ENCODE measurements at places on chromosomes 7 and 10. TPM values are rescaled to one million over a fixed set of nuclear protein-coding genes. Genes with fewer than 3 reads are reported as not detected.

- DNase-seq: no peak
These were observed 127.3 kb downstream of the TRIL start for GRCh38 chr7:28830846-28831245.

DNA sequence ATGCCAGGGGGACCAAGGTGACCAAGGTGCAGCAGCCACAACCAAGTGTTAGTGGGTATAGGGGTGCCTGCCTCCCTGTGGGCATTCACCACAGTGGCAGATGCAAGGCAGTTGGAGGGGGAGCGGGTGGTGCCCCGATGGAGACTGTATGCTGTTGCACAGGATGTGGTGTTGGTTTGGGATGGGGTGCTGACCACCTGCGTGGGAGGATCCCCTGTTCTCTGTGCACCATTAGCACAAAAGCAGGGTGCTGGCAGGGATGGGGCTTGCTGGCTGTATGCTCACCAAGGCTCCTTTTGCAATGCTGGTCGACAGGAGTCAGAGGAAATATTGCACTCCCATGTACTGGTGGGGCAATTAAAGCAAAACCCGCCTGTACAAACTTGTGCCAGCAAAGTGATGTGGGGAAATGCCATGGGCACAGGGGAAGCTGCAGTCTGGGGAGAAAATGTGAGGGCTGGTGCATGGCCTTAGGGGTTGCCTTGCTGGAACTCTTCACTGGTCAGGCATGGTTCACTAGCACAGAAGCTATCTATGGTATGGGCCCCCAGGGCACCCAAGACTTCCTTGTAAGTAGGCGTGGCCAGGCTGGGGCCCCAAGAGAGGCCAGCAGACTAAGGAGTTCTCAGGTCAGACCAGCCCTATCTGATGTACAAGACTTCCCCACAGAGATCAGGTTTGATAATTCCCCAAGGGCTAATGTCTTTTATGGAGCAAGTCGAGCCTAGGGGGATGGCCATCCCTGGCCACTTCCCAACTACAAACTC, 51.9 kb upstream of the GNAT3 start:
- DNase-seq: no peak

GRCh38 chr7:94240902-94241301, 153.8 kb upstream of the COL1A2 start:
- DNase-seq: no peak

GRCh38 chr10:789831-790701, 100.6 kb upstream of the DIP2C start:
- DNase-seq: no peak

- DNase-seq: no peak
These were observed 156.3 kb downstream of the ZNF248 start for GRCh38 chr10:37700886-37701780.

DNA sequence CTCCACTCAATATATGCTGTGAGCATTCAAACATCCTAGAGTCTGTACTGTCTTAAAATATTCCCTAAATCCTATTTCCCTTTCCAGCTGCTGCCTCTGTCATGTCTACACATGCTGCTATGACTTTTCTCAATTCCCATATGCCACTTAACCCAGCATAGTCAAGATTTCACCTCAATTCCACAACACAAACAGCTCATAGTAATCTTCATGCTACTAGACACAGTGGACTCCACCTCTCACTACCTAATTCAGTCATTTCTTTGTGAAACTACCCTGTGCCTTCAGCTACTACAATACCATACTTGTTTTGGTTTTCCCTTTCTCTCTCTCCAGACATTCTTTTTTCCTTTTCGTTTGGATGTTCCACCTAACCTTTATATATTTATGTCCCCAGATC, 45.5 kb downstream of the GSAP start:
- no peak for DNase-seq

Gene GNG11
- polyA plus RNA-seq: 56.6 TPM

DNA sequence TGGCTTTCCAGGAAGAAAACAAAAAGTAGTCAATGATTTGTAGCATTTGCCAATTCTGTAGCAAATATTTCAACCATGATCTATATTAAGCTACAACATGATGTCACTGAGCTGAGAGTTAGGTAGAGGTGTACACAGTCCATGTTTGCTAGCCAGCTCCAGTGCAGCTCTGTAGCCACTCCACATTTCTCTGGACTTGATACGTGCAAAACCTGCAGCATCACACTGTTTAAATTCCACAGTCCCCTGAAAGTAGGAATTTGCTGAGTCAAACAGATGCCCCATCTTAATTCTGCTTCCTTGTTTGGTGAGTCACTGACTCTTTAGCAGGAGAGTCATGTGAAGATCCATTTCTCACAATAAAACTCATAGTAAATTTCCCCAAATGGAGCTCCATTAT, 89.8 kb upstream of the LRRTM3 start:
- DNase-seq: no peak

- no peak for DNase-seq
These were observed 40.3 kb downstream of the CPVL start for GRCh38 chr7:29105752-29106668.

DNA sequence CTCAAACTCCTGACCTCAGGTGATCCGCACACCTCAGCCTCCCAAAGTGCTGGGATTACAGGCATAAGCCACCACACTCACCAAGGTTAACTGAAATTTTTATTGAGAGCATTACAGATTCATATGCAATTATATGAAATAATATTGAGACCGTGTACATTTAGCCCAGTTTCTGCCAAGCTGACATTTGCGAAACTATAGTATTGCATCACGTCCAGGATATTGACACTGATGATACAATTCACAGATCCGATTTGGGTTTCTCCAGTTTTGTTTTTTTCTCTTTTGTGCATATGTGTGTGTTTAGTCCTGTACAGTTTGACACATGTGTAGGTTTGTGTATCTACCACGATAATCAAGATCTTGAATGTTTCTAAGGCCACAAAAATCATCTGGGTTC, 627.9 kb upstream of the FOXK1 start:
- DNase-seq: no peak

DNA sequence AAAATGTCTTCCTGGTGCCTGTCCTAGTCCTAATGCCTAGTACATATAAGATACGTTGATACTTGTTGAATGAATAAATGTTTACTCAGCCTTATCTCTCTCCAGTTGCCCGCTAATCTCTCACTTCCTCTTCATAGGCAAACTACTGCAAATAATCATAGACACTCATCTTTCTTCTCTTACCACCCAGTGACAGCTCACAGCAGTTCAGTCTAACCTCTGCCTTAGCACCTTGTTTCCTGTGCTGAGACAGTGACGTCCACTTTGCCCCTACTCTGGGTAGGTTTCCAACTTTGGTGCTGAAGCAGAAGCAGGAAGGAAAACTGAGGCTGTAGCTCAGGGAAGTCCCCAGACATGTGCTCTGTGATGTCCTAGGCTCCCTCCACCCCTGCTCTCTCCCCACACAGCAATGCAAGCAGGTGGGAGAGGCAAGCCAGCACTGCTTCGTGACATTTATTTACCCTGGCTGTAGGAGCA, 45.5 kb upstream of the RHOBTB1 start:
- DNase-seq: no peak

DNA sequence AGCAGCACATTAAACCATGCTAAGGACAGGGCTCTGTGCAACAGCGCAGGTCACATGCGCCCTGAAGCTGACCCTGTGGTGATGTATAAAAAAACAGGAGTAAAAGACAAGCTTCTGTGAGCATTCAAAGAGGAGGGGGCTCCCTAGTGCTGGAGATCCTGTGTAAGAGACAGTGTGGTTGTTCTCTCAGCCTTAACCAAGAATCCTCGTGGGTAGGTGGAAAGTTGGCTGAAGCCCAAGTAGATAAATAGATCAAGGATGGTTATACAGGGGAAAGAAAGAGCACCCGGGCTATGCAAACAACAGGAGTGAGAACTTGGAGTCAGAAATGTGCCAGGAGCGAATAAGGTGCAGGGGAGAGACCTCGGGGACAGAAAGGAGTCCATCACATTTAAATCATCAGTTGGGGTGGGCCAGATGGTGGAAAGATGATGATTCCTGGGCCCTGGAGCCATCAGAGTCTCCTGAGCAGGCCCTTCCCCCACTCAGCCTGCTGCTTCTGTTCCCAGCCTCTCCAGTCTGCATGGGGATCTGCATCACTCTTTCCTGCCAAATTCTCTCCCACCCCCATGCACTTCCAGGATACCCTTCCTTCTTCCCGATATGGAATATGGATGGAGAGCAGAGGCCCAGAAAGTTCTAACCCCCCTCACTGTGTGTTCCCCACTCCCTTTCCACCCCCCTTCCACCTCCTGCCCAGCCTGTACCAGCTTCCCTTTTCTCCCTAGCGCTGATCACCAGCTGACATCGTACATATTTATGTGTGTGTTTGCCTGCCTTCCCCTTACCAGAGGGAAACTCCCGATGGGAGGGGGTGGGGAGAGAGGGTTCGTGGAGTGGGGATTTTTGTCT, 78.1 kb upstream of the PRR15 start:
- DNase-seq: no peak

GRCh38 chr7:97018791-97019531, 5.7 kb downstream of the DLX5 start:
- no peak for DNase-seq

DNA sequence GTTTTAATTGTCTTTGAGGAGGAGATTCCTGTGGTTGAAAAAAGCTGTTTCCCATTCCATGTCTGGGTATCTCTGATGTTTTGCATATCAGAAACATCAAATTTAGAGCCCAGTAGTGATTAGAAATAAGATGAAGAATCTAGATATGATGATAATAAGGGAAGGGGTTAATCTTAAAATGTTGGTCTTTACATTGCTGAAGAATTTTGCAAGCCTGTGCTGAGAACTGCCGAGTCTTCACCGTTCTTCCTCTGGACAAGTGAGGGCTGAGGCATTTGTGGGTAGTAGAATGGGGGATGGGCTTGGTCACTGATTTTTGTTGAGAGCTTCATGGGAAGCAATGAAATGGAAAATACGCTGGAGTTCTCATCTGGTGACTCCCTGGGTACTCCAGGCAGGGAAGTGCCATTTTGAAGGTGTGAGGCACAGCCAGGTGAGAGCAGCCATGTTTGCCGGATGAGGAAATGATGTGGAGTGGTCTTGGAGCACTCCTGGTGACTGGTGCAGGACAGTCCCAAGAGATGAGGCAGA, 10.2 kb downstream of the TCF7L2 start:
- no peak for DNase-seq

Gene NEBL
- polyA plus RNA-seq: 105 TPM

DNA sequence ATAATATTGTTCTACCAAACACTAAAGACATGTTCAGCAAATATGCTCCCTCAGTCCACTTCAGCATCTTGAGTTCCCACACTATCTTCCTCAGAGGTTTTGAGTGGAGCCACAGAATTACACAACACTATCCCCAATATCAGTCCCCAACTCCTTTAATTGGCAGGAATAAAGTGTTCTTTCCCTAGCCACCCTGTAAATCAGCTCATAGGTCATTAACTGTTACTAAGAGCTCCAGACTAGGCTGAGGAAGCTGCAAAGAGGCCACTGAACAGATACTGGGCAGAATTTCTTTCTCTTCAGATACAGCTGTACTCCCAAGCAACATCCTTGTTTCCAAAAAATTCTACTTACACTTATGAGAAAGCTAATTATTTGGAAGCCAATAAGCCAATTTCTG, 11.6 kb upstream of the KAT6B start:
- DNase-seq: no peak

DNA sequence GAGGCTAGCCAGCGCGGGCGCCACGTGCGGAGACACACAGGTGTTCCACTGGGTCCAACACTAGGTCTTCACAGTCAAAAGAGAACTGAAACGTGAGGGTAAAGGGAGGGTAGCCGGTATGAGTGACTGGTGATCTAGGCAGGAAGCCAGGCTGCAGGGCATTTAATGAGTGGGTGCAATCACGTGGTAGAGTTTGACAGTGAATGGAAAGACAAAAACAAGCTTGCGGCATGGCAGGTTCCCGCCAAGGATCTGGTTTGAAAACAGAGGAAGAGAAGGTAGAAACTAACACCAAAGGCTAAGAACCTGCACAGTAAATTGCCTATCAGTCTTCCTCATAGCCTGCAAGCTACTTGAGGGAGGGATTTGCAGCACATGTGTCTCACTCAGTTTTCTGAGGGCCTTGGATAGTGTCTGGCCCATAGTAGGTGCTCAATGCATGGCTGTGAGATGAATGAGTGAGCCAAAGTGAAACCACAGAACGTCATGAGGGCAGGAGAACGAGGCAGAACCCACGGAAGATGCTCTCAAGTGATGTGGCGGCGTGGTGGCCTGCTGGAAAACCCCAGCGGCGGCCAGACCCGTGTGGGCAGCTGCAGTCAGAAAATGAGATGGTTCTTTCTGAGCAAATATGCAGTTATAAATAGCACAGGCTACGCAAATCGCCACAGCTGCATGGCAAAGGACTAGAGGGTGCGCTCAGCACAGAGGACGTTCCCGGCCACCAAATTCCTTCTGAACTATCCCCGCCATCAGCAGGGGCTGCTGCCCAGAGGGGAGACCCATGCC, 183.6 kb upstream of the NFE2L3 start:
- no peak for DNase-seq

Gene OR13A1
- 0.13 TPM for polyA plus RNA-seq

Gene CCDC7
- polyA plus RNA-seq: 5.9 TPM

Gene FAM13C
- 7.2 TPM for polyA plus RNA-seq

GRCh38 chr7:36349626-36350025, 40.0 kb upstream of the ANLN start:
- no peak for DNase-seq

DNA sequence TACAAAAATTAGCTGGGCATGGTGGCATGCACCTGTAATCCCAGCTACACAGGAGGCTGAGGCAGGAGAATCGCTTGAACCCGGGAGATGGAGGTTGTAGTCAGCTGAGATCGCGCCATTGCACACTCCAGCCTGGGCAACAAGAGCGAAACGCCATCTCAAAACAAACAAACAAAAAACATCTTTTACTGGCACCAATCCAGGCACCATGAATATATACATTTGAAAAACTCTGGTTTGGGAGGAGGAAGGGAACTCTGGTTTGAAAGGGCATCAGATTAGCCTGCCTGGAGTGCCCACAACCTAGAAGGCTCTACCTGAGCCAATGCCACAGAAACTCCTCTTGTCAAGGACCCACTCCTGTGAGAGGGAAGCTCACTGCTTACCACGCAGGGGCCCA, 15.9 kb downstream of the POLL start:
- no peak for DNase-seq

- no peak for DNase-seq
These were observed 99.8 kb downstream of the NKX6-2 start for GRCh38 chr10:132685921-132686680.

- DNase-seq: no peak
These were observed 264.3 kb downstream of the ADK start for GRCh38 chr10:74415146-74415839.

- no peak for DNase-seq
These were observed 5.8 kb upstream of the GGCT start for GRCh38 chr7:30510124-30511075.

Gene NUPR2
- 2.0 TPM for polyA plus RNA-seq

Gene FAM3C
- polyA plus RNA-seq: 141 TPM

Gene ELFN1
- polyA plus RNA-seq: 19.6 TPM

- no peak for DNase-seq
These were observed 98.1 kb downstream of the MICALL2 start for GRCh38 chr7:1361016-1361755.

Gene PRLHR
- not detected for polyA plus RNA-seq

- DNase-seq: no peak
These were observed 469.6 kb upstream of the FZD8 start for GRCh38 chr10:36111676-36112075.
